ENCODE measurements at places on chromosomes 3 and 15.
A peak's percentile ranks its signal among the peaks of the same experiment; 100 is the strongest.

- DNase-seq = no peak
Observed at GRCh38 chr3:71502066-71502625, 81.4 kb downstream of the FOXP1 start.

- DNase-seq = no peak
Observed at GRCh38 chr15:58521293-58521991, 89.7 kb downstream of the LIPC start.

GRCh38 chr3:187210545-187211327, 13.4 kb downstream of the RTP1 start:
- DNase-seq = no peak

DNA sequence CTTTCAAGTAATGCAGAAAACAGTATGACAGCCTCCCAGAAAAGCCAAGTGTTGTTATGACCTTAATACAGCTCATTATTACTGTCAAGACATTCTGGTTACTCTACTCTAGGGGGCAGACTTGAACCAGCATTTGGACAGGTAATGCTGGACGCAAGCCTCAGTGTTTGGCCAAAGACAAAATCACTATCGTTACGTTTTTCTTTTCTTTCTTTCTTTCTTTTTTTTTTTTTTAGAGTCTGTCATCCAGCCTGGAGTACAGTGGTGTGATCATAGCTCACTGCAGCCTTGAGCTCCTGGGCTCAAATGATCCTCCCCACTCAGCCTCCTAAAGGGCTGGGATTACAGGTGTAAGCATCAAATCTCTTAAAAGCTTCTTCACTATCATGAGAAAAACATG, 29.4 kb upstream of the TMEM45A start:
- DNase-seq = peak; percentile 13

DNA sequence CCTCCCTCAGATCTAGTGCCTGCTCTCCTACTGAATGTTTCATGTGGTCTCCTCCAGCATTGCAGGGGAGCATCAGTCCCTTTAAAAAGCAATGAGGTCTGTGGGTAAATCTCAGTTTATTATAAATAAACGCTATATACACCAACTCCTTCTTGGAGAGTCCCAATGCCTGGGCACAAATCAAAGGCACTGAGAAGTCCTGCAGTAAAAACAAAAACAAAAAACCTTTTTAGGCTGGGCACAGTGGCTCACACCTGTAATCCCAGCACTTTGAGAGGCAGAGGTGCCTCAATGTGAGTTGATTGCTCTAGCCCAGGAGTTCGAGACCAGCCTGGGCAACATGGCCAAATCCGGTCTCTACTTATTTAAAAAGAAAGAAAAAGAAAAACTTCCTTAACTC, 45.0 kb downstream of the ACAN start:
- DNase-seq = no peak

DNA sequence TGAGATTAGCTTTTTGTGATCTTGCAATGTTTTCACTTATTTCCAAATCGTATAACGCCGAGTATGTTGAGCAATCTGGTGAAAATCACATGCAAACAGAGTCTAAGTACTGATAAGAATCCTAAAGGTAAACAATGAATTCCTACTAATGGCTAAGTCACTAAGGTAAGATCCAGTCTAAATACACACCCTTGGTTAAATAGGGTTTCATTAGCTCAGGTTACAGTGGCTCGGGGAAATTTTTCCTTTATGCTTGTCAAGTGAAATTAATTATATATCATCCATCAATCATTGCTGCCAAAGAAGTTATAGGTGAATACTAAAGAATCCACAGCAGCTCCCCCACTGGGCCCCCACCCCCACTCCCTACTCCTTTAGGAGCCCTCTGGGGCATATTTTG, 139.3 kb downstream of the SOX2 start:
- peak; percentile 32 for DNase-seq

GRCh38 chr15:71230303-71230702, 115.0 kb downstream of the THSD4 start:
- no peak for DNase-seq

GRCh38 chr3:12479919-12480427, 4.3 kb upstream of the TSEN2 start:
- no peak for DNase-seq

GRCh38 chr3:47108546-47108945, 55.4 kb downstream of the SETD2 start:
- no peak for DNase-seq

DNA sequence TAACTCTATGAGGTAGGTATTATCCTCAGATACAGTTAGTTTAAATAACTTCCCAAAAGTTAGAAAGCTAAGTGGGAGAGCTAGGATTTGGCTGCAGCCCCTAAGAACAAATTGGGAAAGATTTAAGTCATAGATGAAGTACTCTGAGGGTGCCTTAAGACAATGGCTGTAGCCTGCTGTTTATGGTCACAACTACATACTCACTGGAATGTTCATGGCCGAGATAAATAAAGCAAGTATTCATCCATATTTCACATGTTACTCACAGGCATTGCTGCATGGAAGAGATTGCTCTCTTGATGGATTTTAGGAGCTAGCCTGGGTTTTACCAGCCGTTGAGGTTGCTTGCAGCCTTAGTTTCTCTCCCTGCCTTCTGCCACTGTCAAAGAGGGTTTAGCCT, 145.0 kb downstream of the CMSS1 start:
- no peak for DNase-seq
